Placental pericyte (primary cell): ENCODE measurements at places on chromosomes 6 and 20. TPM values are rescaled to one million over a fixed set of nuclear protein-coding genes. Genes with fewer than 3 reads are reported as not detected.

Gene RIPPLY2
- total RNA-seq = not detected in 2 replicates

Gene ANKRD66
- not detected in 2 replicates for total RNA-seq

Gene E2F1
- 0.66 and 19.8 TPM in 2 replicates for total RNA-seq

Gene TINAG
- total RNA-seq = not detected in 2 replicates

Gene ANKRD6
- 0.22 and 0.43 TPM in 2 replicates for total RNA-seq

Gene TCF21
- total RNA-seq = 1.7 and 10.3 TPM in 2 replicates

Gene SIM1
- total RNA-seq = not detected in 2 replicates

Gene CAGE1
- 0.14 and 0.22 TPM in 2 replicates for total RNA-seq

Gene HTR1B
- total RNA-seq = 0.66 and 21.5 TPM in 2 replicates

Gene BTN1A1
- not detected in 2 replicates for total RNA-seq

Gene LY6G6F
- total RNA-seq = not detected in 2 replicates

Gene LST1
- not detected in 2 replicates for total RNA-seq

Gene RNF182
- total RNA-seq = under 0.01 and 2.3 TPM in 2 replicates

Gene SLC35D3
- 0.14 TPM in 1 of 2 replicates, not detected in the other for total RNA-seq

Gene RAB44
- total RNA-seq = under 0.01 TPM in 1 of 2 replicates, not detected in the other

Gene PAK1IP1
- 14.2 and 22.6 TPM in 2 replicates for total RNA-seq

Gene BAG2
- total RNA-seq = 12.7 and 16.2 TPM in 2 replicates

Gene RRAGD
- total RNA-seq = 0.22 and 1.4 TPM in 2 replicates

Gene SLC17A9
- 24.1 and 40.4 TPM in 2 replicates for total RNA-seq

Gene ADGRF4
- 0.22 and 0.29 TPM in 2 replicates for total RNA-seq

Gene RSPO3
- total RNA-seq = 0.57 and 0.66 TPM in 2 replicates

Gene DNAH8
- total RNA-seq = 1.5 and 2.4 TPM in 2 replicates

Gene PTGIS
- total RNA-seq = 0.14 and 4.6 TPM in 2 replicates

Gene PPP1R11
- 39.1 and 41.6 TPM in 2 replicates for total RNA-seq

Gene BPIFB1
- not detected in 2 replicates for total RNA-seq

Gene HLA-DRB1
- total RNA-seq = 0.14 TPM in 1 of 2 replicates, not detected in the other

Gene LY6G6D
- not detected in 2 replicates for total RNA-seq

Gene SLC52A3
- total RNA-seq = not detected in 2 replicates

Gene POM121L2
- total RNA-seq = not detected in 2 replicates

Gene KCNK16
- total RNA-seq = not detected in 2 replicates

Gene ADAT2
- 1.5 and 5.7 TPM in 2 replicates for total RNA-seq

Gene WFDC10A
- total RNA-seq = not detected in 2 replicates
